Cerebellar cortex (tissue), 1 donor: ENCODE measurements at places on chromosomes 12 and 14.

DNA sequence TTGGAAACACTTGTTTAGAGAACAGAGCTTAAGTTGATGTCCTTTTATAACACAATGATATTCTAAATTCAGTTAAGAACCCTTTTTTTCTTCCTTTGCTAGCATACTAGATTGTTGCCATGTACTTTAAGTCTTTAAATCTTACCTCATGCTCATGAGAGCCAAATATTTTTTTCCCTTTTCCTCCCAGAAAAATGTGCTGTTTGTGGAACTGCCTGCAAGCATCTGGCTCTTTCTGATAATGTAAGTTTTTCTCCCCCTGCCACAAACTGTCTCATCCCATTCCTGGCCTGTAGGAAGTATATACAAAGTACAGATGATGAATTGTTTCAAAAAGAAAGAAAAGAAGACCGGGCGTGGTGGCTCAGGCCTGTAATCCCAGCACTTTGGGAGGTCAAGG, 5.3 kb downstream of the RNF212B start:
- DNase-seq, result no peak

- DNase-seq, result no peak
Observed at GRCh38 chr12:27081668-27082111, 688 bp downstream of the C12orf71 start.

DNA sequence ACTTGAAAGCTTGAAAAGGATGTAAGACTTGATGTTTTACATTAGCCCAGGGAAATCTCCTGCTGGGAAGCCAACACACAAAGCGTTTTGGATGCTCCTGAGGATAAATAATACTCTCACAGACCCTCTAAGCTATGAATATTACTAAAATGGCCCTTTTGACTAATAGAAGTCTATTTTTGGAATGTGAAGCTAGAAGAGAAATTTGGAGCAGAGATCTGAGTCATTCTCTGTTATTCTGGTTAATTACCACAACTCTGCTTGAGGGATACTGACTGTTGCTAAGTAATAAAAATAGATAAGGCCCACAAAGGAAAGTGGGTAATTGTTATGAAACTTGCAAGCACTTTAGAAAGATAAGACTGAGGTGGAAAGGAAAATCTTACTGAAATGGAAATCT, 346.2 kb upstream of the STXBP6 start:
- DNase-seq, result no peak

DNA sequence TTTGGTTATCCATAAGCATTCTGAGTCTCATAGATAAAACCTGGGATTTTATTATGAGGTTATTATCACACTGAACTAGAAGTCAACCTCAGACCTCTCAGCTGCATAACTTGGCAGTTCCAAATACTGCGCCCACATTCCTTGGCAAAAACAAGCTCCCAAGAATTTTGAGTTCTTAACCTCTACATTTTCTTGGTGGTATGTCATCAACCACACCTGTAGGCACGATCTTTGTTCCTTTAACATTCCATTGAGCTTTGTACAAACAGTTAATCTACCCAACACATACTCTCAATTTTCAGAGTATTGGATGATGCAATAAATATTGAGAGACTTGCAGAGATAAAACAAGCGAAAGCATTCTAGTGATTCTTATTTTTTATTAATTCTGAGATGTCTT, 371.8 kb upstream of the PRICKLE1 start:
- no peak for DNase-seq

- DNase-seq, result no peak
Observed at GRCh38 chr12:107634530-107634929, 51.1 kb upstream of the PWP1 start.

GRCh38 chr12:127194176-127194575, 1072.8 kb upstream of the TMEM132C start:
- DNase-seq, result no peak

- DNase-seq, result no peak
Observed at GRCh38 chr14:38063711-38064320, 143.9 kb upstream of the SSTR1 start.

GRCh38 chr14:58876608-58877007, 238.8 kb downstream of the DACT1 start:
- no peak for DNase-seq

GRCh38 chr12:19970116-19970515, 398.2 kb upstream of the PDE3A start:
- no peak for DNase-seq

DNA sequence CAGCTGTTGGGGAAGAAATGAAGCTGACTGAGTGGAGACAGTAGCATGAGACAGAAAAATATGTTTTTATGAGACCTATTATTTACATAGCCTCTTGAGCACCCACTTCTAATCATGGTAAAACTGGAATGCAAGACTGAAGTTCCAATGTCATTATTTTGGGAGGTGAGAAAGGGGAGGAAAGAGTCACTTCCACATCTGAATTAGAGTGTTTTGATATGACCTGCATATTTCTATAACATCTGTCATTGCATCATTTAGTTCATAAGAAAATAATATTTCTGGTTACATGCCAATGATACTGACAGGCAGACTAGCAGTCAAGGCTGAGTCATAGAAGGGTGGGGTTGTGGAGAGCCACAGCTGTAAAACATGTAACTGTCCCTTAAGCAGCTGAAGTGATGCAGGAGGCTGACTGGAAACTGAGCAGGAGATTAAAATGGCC, 26.7 kb downstream of the NTN4 start:
- no peak for DNase-seq

DNA sequence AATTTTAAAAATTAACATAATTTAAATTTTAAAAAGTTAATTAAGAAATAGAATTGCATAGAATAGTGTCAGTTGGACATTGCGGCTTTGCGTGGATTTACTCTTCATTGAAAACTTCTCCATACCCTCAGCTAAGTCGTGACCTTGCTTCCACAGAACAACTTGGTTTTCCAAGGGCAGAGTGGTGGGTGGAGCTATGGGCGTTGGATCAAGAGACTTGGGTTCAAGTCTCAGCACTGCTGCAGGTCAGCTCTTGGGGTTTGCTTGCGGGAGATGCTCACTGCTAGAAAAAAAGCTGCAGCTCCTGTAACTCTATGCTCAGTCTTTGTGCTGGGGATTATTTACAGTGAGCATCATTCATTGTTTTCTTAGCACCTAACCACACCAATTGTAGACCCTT, 133.7 kb downstream of the PRIMA1 start:
- no peak for DNase-seq

DNA sequence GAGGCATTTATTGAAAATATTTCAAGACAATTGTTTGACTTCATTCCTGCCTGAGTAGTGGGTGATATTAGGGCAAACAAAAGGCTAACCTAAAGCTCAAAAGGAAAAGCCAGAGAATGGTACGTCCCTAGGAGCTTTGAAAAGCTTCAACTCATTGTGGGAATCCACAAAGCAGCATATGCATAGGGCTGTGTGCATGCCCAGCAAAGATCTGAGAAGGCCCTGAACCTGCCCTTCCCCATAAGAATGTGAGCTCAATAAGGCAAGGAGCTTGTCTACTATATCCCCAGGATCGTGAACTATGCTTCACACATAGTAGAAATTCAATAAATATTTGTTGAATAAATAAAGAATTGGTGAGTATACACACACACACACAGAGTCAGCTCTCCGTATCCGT, 19.1 kb upstream of the RAD52 start:
- peak; percentile 57 for DNase-seq

- DNase-seq, result no peak
Observed at GRCh38 chr12:38585086-38585485, 268.5 kb downstream of the ALG10B start.

DNA sequence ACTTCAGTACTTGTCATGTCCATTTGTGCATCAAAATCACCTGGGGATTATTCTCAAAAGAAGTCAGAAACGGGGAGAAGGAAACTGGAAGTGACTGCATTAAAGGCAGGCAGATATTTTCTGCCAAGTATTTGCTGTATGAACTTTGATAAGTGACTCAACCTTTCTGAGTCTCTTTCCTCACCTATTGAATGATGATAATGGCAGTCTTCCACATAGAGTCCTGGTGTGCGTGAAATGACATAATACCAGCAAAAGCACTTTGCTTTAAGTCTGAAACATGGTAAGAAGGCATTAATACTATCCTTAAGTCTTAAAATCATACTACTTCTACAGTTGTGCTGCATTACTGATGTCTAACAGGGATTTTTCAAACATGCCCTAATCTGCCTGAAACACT, 278.5 kb downstream of the ADAMTS20 start:
- no peak for DNase-seq

DNA sequence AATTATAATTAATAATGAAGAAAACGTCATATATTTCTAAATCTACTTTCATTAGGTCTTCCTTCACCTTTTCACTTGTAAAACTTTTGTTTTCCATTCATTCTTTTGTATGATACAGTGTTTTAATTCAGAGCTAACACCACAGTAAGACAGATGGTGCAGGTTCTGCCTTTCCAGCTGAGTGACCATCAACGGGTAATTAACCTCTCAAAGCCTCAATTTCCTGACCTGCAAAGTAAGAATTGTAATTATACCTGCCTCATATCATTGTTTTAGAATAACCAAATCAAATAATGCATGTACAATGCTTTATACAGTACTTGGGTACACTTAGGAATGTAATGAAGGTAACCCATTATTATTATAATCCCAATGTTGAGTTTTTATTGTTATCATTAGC, 157.6 kb downstream of the FOXA1 start:
- DNase-seq, result peak; percentile 1

- DNase-seq, result no peak
Observed at GRCh38 chr12:112810235-112810917, 18.8 kb downstream of the RPH3A start.

- no peak for DNase-seq
Observed at GRCh38 chr12:6437586-6437985, 7.2 kb upstream of the CD27 start.

- no peak for DNase-seq
Observed at GRCh38 chr14:48970943-48971342, 615.2 kb downstream of the RPS29 start.

DNA sequence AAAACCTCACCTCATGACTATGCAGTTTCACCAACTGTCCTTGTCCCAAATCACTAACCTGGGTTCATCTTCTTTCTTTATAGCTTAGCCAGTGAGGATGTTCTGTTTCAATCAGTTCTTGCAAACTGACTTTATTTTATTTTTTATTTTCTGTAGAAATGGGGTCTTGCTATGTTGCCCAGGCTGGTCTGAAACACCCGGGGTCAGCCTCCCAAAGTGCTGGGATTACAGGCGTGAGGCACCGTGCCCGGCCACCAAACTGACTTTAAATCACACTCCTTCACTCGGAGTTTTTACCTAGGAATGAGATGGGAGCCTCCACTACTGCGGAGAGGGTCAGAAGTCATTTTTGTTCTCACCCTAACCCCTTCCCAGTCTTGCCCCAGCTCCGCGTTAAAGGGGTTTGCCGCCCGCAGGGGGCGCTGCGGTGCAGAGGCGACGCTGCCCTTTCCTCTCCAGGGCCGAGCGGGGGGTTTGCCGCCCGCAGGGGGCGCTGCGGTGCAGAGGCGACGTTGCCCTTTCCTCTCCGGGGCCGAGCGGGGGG, 7.0 kb upstream of the B4GALNT3 start:
- no peak for DNase-seq

DNA sequence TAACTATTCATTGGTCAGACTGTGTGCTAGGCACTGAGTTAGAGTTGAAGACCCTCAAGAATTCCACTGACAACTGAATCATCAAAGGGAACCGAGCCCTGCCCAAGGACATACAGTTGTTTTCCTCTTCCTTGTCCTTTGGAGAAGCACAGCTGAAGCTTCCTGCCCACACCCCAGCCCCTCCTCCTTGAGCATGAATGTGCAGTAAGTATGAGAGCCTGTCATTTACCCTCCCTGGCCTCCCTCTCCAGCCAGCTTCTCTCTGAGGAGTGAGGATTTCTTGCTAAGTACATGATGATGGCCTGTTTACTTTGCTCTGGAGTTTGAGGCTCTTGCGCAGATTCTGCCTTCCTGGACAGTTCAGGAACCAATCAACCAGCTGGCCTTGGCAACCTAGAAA, 235.2 kb downstream of the CACNA1C start:
- no peak for DNase-seq

DNA sequence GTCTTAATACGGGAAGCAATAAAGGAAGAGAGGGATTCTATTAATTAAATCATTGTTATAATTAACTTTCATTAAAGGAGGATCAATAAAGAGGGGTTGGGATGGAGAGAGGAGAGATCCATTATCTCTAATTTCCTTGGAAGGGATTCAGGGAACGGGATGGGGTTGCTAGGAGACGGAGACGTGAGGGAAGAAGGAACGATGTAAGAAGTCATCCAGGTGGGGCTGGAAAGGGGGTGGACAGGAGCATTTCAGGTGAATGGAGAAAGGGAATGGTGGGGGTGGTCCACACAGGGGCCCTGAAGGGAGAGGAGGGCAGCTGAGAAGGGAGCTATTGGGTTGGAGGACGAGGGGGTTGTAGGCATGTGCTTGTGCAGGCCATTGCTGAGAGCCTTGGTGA, 17.2 kb downstream of the CALCOCO1 start:
- DNase-seq, result no peak

DNA sequence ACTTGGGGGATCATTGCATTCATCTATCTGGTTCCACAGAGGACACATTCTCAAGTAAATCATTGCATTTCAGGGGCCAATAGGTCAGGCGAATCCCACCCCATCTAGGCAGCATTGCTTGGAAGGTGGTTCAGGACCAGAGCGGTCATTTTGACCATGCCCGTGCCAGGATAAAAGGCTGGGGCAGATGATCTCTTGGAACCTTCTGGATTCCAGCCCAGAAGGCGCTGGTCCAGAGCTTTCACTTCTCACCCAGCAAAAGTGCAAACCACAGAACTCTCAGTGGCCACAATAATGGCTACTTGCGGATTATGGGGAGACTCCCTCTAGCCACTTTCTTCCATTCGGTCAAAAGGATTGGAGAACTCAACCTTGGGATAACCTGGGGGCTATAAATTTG, 595 bp upstream of the KRT85 start:
- DNase-seq, result no peak

DNA sequence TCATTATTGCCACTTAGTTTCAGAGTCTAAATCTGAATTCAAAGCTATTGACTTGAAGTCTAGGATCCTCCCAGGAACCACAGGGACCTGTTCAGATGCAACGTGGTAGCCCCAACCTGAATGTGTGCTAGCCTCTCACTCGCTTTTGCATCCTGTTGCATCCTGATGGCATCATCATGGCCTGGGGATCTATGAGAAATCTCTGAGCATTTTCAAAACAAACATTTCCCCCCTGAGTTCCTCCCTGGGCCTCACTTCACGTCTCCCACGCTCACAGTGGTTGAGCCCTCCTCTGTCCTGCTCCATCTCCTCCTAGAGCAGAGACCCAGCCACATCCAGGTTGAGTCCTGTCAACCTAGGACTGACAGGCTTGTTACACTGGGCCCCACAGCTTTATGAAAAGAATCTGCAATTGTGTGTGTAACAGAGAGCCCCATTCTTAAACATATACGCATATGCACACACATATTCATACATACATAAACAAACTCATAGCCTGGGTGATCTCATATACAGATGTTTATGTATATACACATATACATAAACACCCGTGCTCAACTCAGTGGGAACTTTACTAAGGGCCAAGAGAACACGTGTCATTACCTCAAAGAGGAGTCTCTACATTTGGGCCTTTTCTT, 5.4 kb upstream of the KRT72 start:
- DNase-seq, result no peak

GRCh38 chr14:96184737-96185136, 19.9 kb upstream of the BDKRB2 start:
- DNase-seq, result peak; percentile 78

- DNase-seq, result no peak
Observed at GRCh38 chr14:74429221-74429691, 3.2 kb upstream of the SYNDIG1L start.
